ENCODE measurements at places on chromosomes 5 and 9.

- DNase-seq = no peak
Measured at GRCh38 chr5:67494186-67494855, 297.7 kb upstream of the CD180 start.

- DNase-seq = no peak
Measured at GRCh38 chr9:84758817-84759216, 89.3 kb downstream of the NTRK2 start.

DNA sequence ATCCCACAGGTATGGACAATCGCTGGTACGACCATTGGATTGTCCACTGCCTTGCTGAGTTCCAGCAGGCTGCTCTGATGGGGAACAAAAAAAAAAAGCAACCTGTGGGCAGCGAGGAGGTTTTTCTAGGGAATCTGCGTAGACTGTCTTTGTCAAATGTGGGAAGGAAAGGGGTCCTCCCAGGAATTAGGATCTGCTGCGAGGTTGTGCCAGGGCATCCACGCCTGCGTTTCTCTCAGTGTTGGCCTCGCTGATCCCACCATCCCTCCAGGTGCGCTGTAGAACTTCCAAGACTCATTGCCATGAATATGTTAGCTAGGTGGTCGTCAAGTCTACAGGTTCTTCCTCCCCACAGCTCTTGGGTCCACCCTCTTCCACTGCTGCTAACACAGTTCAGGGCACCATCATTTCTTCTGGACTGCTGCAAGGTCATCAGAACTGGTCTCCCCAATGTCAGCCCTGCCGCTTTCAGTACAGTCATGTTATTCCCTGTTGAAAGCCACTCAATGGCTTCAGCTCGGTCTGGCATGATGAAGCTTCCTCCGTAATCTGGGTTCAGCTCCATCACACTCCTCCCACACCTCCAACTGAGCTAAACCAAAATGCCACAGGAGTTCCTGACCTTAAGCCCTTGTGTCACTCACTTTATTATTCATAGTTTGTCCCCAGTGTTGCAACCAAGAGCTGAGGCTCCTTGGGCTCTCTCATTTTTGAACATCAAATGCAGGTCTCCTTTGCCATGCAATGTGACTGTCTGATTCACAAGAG, 79.5 kb upstream of the DMRT1 start:
- DNase-seq = no peak

DNA sequence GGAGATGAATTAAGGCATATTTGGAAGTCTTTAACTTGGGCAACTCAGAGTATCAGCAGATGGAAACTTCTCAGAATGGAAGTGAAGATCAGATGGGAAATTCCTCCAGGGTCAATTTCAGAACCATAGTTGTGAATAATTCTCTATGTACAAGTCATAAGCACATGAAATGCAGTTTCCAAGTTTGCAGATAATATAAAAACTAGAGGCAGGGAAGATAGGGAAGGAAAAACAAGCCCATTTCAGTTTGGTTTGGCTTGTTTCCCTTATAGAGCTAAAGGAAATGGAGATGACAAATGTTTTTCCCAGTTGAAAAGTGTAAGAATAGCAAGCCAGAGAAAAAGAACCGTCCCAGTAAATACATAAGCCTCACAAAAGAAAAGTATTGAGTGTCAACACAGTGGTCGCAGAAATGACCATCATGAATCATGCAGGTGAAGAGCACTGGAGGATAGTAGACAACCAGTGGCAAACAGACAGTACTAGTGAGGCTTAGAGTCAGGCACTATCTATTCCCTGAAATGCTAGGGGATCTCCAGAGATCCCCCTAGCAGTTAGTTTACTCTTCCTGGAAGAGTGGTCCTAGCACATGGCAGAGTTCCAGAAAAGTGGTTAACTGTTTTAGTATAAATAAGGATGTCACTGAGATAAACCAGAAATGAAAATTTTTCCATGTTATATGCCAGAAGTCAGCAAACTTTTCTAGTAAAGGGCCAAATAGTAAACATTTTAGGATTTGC, 245.9 kb downstream of the SAXO1 start:
- no peak for DNase-seq

- DNase-seq = no peak
Measured at GRCh38 chr5:151611127-151611775, 20.1 kb upstream of the FAT2 start.

All from CD4-positive, alpha-beta T cell treated with Interleukin-17A for 4 hours (primary cell).